ENCODE measurements at places on chromosomes 1 and 21.

DNA sequence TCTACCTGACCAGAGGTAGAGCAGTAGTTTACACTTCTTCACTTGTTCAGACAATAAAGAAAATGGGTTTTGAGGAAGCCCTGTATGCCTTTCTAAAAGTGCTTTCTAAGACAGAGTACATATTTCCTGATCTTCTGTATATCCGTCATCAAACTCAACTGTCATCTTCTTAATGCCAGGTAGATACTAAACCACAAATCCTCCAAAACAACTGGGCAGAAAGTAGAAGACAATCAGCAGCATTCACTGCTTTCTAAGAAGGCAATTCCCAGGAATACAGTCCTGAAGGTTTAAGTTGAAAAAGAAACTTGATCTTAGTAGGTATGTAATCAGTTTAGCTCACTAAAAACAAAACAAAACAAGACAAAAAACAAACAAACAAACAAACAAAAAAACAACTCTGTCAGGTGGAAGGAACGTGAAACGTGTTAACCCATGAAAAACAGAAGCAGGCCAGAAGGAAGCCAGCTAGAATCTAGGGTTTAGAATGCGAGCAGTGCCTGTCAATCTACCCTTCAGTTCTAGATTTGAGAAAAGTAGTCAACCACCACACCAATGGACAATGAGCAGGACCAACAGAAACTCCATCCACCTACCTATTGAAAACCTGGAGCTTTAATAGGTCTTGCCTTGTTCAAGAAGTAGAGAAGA, 59.2 kb downstream of the LEPR start:
- no peak for DNase-seq

GRCh38 chr1:100038660-100039287, 69.0 kb downstream of the SLC35A3 start:
- no peak for DNase-seq

DNA sequence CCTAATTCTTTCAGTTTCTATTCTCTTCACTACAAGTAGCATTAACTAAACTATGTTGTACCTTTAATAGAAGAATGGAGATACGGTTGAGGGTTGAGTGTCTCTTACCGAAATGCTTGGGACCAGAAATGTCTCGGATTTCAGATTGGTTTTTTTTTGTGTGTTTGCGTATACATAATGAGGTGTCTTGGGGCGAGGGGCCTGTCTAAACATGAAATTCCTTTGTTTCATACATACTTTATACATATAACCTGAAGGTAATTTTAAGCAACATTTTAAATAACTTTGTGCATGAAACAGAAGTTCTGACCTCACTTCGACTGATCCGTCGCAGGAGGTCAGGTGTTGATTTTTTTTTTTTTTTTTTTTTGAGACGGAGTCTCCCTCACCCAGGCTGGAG, 36.3 kb upstream of the MYOCOS start:
- no peak for DNase-seq

- no peak for DNase-seq
Observed at GRCh38 chr1:215131291-215131690, 48.8 kb downstream of the KCNK2 start.

- no peak for DNase-seq
Observed at GRCh38 chr1:230208619-230209261, 141.7 kb downstream of the GALNT2 start.

DNA sequence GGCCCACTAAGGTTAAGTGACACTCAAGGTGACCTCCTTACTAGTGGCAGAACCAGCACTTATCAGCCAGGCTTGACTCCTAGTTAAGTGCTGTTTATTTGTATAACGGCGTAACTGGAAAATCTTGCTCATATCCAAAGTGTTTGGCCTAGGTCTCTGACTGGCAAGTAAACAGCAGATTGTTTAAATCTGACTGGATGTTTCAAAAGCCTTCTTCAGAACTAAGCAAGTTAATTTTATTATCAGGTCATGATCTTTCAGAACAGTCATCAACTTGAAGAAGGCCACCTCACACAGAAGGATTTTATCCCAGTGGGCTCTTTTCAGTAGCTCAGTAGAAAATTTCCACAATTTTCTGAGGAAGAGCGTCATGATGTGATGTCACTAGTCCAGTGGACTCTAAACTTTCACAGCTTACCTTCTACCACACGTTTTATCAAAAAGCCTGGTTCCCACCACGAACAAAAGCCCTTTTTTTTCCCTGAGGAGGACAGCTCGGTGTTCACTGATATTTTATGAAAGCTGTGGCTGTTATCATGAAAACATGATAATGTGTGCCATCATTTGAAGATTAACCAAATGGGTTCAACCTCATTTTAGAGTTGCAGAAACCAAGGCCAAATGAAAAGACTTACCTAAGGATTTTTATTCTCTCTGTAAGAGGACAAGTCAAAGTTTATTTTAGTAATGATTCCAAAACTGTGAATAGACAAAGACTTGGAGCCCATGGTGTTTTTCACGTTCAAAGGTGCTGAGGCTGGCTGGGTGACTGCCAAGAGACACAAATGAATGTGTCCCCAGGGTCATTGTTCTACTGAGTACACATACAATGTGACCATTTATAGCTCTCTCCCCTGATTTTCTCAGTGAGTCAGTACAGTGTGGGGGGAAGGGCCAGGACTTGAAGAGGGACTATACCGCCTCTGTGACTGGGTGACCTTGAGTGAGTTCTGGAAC, 9.1 kb downstream of the SGIP1 start:
- peak; percentile 94 for DNase-seq

DNA sequence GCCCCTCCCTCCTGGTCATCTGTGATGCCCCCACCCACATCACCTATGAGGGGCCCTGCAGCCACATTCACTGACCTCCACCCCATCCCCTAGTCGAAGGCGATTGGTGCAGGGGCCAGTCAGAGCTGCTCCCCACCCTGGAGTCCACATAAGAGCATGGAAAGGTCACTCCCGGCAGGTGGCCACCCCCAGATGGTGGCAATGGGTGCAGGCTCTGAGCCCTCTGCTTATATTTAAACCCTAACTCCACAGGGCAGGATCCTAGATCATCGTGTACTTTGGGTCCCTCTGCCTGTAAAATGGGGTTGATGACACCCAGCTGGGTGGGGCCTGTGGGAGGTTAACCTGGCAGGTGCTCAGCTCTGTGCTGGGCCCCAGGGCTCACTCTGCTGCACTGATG, 186.8 kb upstream of the C1orf174 start:
- DNase-seq, result no peak

GRCh38 chr1:12525311-12526181, 92.5 kb downstream of the DHRS3 start:
- DNase-seq, result no peak

GRCh38 chr1:5475572-5475971, 516.7 kb downstream of the NPHP4 start:
- DNase-seq, result no peak

- DNase-seq, result no peak
Observed at GRCh38 chr1:6912518-6912917, 127.3 kb downstream of the CAMTA1 start.

DNA sequence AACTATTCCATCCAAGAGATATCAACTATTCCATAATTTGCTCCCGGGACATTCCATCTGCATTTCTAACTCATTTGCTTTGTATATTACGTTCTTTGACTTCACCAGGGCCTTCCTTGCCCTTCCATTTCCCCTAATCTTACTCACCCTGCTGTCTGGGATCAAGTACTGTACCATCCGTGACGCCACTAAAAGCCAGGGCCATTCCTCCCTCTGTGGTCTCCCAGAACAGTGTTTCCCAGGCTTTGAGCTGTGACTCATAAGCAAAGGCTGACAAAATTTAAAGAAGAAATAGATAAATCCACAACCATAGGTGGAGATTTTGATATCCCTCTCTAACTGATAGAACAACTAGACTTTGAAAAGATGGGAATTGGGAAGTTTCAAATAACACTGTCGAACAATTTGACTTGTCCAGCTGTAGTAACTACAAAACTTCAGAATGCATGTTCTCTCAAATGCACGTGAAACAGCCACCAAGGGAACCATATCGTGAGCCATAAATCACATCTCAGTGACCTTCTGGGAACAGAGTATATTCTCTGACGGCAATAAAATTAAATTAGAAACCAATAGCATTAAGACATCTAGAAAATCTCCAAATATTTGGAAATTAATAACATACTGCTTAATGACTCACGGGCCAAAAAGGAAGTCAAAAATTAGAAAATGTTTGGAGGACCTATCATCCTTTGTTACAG, 501.0 kb downstream of the SETD4 start:
- DNase-seq, result no peak

DNA sequence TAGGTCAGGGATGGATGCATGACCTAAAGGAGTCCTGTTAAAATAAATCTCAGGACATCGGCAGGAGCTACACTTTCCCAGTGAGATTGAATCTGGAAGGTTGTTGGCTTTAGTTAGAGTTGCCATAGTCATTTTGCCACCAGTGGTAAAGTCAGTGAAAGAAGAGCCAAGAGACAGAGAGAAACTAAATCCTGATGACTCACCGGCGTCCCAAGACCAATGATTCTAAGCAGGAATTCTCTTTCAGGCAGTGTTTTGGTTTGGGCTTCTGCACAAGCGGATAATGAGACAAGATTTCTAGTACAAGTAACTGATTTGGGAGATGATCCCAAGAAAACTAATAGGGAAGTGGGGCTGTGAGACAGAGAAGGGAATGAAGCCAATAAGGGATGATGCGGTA, 88.8 kb upstream of the ETS2 start:
- DNase-seq, result no peak

- no peak for DNase-seq
Observed at GRCh38 chr1:54937469-54937868, 43.0 kb upstream of the TMEM61 start.

DNA sequence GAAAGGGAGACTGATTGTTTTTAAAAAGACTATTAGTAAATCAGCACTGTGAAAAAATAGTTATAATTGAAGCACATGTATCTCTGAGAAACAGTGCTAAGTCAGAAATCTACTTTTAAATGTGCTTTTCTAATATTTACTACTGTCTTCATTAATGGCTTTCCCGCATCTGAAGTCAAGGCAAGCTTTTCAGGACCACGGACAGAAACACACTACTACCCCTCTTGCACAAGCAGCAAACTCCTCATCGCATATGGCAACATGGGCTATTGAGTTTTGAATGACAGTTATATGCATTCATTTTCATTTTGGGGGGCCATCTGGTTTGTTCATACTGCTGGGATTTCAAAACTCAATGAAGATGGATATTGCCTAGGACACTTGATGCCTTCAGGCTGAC, 433.4 kb upstream of the CAMK1G start:
- DNase-seq, result no peak

- DNase-seq, result no peak
Observed at GRCh38 chr1:17667641-17668040, 87.5 kb upstream of the ACTL8 start.

- DNase-seq, result no peak
Observed at GRCh38 chr1:172838680-172839313, 179.9 kb downstream of the FASLG start.

- DNase-seq, result no peak
Observed at GRCh38 chr1:101026430-101026788, 825 bp upstream of the DPH5 start.

DNA sequence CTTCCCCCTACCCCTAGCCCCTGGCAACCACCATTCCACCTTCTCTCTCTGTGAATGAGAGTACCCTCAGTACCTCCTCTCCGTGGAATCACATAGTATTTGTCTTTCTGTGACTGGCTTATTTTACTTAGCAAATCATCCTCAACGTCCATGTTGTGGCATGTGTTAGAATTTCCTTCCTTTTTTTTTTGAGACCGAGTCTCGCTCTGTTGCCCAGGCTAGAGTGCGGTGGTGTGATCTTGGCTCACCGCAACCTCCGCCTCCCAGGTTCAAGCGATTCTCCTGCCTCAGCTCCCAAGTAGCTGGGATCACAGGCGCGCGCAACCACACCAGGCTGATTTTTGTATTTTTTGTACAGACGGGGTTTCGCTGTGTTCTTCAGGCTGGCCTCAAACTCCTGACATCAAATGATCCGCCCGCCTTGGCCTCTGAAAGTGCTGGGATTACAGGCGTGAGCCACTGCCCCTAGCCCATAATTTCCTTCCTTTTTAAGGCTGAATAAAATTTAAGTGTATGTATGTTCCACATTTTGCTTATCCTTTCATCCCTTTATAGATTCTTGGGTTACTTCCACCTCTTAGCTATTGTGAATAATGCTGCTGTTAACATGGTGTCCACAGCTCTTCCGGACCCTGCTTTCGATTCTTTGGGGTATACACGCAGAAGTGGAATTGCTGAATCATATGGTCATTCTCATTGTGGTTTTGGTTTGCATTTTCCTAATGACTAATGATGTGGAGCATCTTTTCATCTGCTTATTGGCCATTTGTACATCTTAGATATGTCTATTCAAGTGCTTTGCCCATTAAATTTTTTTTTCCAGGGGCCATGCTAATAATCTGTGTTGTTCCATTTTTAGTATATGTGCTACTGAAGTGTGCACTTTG, 32.3 kb downstream of the ERRFI1 start:
- DNase-seq, result no peak

DNA sequence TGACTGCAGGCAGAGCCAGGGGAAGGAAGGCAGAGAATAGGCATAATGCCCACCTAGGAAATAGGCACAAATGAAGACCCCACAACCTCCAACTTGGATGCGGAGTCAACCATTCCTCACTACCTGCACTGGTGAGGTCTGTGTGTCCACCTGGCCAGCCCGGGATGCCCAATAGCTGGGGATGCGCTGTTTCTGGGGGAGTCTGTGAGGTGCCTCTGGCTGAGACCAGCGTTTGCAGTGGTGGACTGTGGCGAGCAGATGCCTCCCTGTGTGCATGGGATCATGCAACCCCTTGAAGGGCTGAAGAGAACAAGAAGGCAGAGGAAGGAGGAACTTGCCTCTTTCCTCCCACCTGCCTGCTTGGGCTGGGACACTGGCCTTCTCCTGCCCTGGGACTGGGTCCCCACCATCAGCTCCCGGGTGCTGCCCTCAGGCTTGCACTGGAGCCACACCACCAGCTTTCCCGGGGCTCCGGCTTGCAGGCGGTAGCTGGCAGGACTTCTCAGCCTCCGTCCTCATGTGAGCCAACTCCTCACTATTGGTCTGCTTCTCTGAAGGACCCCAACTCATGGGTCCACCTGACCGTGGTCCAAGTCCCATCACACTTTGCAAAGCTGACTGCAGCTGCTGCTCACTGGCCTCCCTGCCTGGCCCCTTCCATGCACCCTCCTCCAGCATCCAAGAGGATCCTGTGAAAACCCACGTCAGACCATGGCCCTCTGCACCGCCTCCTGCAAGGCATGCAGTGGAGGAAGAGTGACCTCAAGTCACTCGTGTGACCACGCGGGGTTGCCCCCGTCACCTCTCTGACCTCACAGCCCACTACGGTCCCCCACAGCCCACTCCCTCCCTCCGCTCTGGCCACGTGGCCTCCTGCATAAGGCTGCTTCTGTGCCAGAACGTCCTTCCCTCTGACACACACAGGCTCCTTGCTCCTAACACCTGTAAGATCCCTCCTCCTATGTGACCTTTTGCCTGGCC, 2.7 kb upstream of the PDE9A start:
- DNase-seq, result no peak

DNA sequence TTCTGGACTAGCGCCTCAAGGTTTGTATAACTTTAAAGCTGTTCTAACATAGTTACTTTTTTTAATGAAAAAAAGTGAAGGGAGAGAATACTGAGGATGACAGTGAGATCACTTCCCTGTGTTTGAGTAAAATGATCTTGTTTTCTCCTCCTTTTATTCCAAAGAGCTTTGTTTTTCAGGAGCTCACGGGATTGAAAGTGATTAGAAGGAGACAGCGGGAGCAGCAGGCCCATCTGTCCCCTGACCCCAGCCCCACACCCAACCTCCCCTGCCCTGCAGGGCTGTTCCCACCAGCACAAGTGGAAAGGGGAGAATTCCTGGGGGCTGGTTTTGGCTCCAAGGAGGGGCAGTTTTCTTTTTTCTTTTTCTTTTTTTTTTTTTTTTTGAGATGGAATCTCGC, 2.1 kb upstream of the DNMT3L start:
- DNase-seq, result no peak

GRCh38 chr1:179253286-179253972, 24.0 kb upstream of the ABL2 start:
- no peak for DNase-seq

- DNase-seq, result no peak
Observed at GRCh38 chr1:34806396-34806795, 13.6 kb downstream of the GJA4 start.
